ENCODE measurements at places on chromosomes 6 and 20.

GRCh38 chr6:170437719-170438401 lies 115.2 kb downstream of the PSMB1 start:
- DNase-seq = no peak

GRCh38 chr20:62598761-62599194 lies 43.5 kb upstream of the SLCO4A1 start:
- DNase-seq = no peak

DNA sequence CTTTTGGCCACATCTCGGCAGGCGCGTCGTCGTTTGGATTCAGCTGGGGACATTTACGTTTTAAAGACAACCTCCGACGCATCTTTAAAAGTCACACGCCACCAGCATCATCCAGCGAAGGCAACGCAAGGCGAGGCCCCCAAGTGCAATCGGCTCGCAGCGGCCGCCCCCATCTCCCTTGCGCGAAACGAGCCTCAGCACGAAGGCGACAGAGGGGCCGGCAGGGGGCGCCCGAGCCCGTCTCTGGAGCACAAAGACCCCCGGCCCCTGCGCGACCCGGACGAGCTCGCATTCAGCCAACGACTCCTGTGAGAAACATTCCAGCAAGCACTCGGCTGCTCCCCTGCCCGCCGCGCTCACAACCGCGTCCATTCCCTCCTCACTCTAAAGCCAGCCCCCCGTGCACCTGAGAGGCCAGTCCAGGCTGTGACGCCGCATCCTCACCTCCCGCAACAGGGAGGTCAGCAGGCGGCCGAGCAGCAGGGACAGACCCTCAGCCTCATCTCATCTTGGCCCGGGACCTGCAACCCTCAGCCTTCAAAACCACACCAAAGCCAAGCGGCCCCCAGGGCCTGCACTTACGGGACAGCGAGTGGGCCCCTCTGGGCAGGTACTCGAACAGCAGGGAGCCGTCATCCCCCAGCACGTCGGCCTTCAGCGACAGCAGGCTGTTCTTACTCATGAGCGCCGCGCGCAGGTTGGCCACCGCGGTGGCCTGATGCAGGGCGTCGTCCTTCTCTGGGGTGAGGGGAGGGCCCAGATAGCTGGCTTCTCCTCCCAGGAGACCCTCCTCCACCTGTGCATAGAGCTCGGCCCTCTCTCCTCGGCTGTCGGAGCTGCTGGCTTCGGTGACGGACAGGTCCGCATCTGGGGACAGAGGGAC lies 35.8 kb downstream of the SLC2A4RG start:
- DNase-seq = no peak

DNA sequence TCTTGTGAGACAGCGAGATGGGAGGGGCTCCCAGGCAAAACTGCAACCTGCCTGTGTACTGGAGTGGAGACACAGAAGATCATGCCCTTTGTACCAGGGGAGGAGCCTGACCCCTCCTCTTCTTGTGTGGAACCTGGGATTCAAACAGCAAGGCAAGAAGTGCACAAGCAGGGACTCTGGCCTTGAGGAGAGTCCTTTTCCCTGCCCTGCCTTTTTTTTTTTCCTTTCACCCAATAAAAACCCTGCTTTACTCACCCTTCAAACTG lies 251.8 kb upstream of the OPRM1 start:
- no peak for DNase-seq

DNA sequence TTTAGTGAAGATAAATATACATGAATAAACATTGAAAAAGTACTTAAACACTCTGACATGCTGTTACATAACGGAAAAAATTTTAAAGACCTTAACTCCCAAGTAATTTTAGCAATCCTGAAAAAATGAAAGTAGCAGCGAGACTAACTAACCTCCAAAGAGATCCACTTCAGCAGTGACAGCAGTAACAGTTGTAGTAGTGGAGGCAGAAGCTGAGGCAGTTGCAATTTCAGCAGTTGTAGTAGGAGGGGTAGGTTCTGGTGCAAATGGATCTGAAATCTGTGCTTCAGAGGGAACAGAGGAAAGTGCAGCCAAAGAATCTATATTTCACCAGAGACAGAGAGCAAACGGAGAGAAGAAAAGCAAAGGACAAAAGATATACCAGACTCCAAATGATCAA lies 88.8 kb downstream of the PRSS35 start:
- DNase-seq = no peak

- DNase-seq = no peak
These were observed 377.7 kb downstream of the CDH4 start for GRCh38 chr20:61629602-61630390.

DNA sequence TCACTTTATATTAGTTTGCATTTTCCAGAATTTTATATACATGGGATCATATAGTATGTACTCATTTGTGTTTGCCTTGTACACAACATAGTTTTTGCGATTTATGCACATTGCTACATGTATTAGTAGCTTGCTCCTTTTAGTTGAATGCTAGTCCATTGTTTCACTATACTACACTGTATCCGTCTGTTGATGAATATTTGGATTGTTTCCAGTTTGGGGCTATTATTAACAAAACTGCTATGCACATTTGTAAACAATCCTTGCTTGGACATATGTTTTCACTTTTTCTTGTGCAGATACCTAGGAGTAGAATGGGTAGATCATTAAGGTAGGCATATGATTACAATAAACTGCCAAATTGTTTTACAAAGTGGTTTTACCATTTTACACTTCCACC lies 3.9 kb upstream of the LRRC1 start:
- no peak for DNase-seq

- no peak for DNase-seq
These were observed 87.5 kb downstream of the MEI4 start for GRCh38 chr6:77740380-77740779.

- no peak for DNase-seq
These were observed 138.3 kb downstream of the IPCEF1 start for GRCh38 chr6:154218301-154218700.

- DNase-seq = no peak
These were observed 71.8 kb downstream of the FIG4 start for GRCh38 chr6:109762769-109763441.

DNA sequence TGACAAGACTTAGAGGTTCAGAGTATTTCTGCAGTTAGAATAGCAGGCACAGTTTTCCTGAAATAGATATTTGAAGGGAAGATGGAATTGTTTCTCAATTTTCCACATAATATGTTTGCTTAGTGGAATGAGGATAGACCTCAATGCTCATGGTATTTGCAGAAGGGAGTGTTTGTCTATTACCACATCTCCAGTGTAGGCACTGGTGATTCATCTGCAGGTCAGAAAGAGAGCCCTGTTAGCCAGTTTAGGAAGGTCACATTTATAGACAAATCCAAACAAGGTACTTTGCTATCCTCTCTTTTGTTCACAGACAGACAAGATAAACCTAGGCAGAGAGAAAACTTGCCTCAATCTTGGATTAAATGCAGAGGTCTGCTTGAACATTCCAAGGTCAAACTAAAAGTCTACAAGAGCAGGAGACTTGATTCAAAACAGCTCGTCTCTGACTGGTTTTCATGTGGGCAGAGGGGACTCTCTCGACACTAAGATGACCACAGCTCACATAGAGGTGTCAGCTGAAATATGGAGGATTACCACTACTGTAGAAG lies 22.8 kb downstream of the ISM1 start:
- no peak for DNase-seq

DNA sequence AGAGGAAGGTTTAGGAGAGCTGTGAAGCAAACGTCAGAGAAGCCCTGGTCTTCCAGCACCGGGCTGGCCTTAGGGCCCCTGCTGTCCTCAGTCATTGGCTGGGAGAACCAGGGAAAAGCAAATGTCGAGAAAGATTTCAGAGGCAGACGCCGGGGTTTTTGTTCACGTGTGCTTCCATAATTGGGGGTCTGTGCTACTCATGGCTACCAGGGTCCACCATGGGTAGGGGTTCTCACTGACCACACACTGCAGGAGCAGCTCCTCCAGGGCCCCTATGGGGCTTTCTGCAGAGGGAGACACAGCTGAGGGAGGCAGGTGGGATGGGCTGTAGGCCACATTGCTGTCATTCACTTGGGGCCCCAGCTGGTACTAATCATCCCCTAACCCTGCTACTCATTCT lies 291.8 kb upstream of the FOXQ1 start:
- no peak for DNase-seq
